ENCODE measurements at places on chromosomes 6 and 20.

DNA sequence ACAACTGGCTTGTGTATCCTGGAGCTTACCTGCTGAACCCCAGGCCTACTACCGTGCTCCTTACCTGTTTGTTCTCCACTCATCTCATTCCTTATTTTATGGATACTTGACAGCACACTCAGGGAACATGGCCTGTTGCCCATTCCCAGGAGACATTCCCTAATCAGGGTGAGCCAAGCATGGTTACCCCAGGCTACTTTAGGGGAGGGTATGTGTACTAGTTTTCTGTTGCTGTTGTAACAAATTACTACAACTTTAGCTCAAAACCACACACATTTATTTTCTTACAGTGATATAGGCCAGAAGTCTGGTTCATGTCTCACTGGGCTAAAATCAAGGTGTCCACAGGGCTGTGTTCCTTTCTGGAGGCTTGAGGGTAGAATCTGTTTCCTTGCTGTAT, 15.0 kb upstream of the TRAM2 start:
- no peak for DNase-seq

DNA sequence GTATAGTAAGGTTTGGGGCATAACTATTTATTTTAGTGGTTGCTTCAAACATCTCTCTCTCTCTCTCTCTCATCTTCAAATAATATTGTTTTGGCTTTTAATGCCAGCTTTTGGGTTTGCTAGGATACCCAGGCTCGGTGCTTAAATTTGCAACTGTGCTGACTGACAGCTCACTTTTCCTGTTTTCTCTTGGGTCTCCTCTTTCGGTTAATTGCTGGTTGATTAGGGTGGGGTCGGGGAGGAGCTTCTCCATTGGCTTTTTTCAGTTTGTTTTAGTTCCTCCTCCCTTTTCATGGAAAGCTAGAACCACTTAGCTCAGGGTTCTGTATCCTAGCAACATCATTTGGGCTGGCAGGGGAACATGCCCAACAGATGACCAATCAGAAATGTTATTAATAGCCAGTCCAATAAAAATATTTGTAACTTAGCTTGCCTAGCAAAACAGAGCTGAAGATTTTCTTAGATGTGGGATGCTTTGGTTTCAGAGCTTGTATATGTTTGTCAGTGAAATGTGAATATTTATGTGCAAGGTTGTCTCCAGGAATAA, 11.3 kb downstream of the TFAP2B start:
- DNase-seq, result no peak

GRCh38 chr6:4383910-4384638, 248.7 kb upstream of the ECI2 start:
- no peak for DNase-seq

DNA sequence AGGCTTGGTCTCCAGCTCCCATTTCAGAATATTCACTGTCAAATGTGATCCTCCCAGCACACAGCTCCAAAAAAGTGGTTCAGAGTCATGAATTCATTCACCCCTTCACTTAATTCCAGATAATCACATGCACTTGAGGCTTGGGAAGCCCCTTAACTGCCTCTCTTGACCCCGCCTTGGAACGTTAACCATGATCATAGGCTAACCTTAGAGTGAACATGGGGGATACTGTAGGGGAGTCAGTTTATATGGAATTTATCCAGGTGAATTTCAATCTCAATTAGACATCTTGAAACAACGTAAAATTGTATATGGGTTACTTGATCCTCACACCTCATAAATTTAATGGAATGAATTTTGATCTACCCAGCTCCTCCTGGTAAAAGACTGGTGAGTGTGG, 346.8 kb upstream of the ARID1B start:
- no peak for DNase-seq

- DNase-seq, result no peak
Observed at GRCh38 chr20:31833130-31833930, 12.1 kb downstream of the FOXS1 start.

DNA sequence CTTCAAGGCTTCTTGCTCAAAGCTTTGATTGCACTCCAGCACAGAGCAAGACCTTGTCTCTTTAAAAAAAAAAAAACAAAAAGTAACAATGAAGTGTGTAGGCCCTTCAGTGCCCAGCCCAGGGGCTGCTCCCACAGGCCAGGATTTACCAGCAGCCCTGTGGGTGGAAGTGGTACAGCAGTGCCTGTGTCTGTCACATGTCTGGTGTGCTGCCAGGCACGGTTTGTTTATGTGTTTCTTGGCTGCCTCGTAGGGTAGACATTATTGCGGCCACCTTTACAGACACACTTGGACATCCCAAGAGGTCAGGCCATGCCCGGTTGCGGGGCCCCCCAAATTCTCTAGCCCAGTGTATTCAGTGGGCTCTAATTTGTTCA, 12.7 kb downstream of the DYNLRB1 start:
- DNase-seq, result no peak
